ENCODE measurements at places on chromosomes 12 and 14. TPM values are rescaled to one million over a fixed set of nuclear protein-coding genes. Genes with fewer than 3 reads are reported as not detected.

GRCh38 chr14:20602583-20602982 is 11.4 kb upstream of the RNASE12 start:
- no peak for DNase-seq

DNA sequence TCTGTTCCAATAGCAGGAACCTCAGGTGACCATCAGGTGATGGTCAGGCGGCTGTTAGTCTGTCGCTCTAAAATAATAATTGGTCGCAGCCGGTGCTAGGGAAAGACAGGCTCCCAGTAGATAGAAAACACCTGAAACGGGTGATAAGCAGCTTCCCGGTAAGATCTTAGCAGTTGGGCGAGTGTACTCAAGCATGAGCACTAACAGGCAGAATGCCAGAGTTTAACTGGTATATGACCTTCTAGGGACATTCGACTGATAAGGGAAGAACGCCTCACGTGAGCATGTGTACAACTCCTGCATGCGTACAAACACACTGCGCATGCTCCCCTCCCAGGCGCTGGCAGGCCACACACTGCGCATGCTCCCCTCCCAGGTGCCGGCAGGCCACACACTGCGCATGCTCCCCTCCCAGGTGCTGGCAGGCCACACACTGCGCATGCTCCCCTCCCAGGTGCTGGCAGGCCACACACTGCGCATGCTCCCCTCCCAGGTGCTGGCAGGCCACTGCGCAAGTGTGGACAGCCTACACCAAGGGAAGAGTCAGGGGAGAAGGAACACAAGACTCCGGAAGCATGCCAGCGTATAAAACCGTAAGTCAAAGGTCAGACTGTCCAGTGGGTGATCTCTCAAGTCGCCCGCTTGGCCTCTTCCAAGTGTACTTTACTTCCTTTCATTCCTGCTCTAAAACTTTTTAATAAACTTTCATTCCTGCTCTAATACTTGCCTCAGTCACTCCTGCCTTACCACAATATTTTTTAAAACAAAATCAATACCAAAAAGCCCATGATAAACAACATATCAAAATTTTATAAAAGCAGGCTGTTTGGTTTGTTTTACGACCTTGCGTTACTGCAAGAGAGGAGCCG is 24.5 kb downstream of the GPRC5D start:
- DNase-seq, result no peak

GRCh38 chr12:121015825-121016766 is at the start of gene C12orf43:
C12orf43 (minus strand) TSS chr12:121016487; CDS start chr12:121016474, 13 bp downstream.
- DNase-seq, result peak; percentile 93

DNA sequence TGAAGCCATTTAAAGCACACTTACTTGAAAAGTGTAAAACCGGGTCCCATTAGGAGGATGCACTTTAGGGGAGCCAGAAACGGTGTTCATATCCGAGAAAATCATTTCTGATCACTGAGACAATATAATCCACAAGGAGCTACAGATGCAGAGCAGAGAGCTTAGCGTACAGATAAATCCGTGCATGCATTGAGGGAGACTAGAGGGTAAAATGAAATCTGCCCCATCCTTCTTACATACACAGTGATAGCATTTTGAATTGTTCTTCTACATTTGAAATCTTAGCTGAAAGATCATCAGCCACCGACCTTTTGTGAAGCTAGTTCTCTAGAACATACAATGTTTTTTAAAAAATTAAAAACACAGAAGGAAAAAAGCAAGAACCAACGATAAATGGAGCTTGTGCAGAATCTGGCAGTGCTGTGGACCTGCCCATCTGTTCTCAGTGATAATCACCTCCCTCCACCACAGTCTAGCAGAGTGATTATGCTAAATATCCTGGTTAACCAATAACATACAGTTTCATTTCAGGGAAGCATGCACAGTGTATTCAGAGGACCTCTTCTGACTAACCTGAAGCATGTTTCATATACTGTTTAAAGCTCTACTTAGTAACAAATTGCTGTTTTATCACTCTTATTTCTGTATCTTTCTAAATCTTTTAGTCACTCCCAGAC is 161.1 kb downstream of the PPFIA2 start:
- peak; percentile 9 for DNase-seq

DNA sequence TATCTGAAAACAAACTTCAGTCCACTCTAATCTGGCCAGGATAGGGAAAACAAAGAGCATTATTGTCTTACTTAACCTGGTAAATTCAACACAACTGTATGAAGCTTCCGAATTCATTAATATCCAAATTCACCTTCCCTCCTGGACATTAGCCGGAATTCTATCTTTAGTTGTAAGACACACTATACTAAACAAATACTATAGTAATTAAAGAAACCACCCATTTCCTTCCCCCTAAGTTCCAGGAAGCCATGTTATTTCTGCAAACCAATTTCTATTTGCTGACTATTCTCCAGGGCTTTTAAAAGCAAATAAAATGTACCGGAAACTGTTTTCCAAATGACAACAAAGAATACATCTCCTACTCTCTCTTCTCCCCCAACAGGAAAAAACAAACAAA is 122.7 kb upstream of the MDM1 start:
- DNase-seq, result no peak

DNA sequence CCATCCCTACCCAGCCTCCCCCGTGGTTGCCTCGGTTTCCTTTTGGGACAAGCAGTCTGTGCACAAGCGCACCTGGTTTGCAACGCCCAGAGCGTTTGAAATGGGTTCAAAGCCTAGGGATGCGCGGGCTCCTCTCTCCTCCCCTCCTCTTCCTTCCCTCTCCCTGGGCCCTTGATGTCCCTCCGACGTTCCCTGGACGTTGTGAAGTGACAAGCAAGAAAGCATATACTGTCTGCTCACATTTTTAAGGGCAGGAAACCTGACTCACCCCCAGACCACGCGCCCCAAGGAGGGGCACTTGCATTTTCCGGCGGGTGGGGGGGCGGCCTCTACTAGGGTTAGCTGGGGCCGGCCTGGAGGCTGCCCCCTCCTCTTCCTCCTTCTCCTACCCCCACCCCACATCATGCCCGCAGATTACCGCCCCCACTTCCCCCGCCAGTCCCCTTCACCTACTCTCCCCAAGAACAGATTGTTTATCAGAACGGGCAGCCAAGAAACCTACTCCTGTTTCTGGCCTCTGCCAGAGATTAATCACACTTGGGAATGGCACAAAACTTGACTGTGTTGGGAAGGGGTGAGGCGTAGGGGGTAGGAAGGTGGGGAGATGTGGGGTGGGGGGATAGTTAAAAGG is 9.5 kb upstream of the IRF2BPL start:
- no peak for DNase-seq

The CPNE6 gene
- polyA plus RNA-seq, result 0.24 TPM

The EML1 gene
- 33.6 TPM for polyA plus RNA-seq

The AQP5 gene
- polyA plus RNA-seq, result 2.8 TPM

The NUDT4 gene
- polyA plus RNA-seq, result 107 TPM

The SERPINA12 gene
- 1.1 TPM for polyA plus RNA-seq

The GPR162 gene
- 33.9 TPM for polyA plus RNA-seq

The BDKRB1 gene
- 0.33 TPM for polyA plus RNA-seq

The TSHR gene
- polyA plus RNA-seq, result 1.3 TPM
